RPMI8226 (cell line): ENCODE measurements at places on chromosomes 7 and 10.

DNA sequence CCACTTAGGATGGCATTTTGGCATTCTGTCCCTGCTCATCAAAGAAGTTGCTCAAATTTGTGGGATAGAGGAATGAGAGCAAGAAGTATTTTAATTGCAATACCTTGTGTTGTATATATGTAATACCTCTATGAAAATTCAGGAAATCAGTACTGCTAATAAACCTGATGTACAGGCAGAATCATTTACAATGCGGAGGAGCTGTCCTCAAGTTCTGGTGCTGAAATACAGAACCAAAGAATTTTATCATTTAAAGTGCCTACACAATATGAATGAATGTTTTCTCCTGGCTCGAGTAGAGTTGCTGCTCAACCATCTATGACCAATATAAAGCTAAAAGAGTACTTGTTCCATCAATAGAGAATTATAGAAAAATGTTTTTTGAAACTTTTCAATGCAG lies 305.8 kb downstream of the PLXNA4 start:
- DNase-seq = peak; percentile 31

DNA sequence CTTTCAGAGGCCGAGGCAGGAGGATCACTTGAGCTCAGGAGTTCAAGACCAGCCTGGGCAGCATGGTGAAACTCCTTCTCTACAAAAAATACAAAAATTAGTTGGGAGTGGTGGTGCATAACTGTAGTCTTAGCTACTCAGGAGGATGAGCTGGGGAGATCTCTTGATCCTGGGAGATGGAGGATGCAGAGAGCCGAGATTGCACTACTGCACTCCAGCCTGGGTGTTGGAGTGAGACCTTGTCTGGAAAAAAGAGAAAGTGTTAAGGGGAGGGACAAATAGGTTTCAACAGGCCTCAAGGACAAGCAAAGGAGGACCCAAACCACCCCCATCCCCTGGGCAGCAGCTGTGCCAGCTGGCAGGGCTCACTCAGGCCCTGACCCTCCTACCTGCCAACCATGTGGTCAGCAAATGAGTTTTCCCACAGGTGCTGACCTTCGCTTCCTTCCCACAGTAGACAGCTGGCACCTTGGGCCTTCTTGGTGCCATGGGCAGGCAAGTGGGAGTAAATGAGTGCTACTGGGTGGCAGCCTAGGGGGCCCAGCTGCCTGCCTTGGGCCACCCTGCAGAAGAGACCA lies 5.5 kb upstream of the PNLIPRP2 start:
- no peak for DNase-seq

- DNase-seq = no peak
Measured at GRCh38 chr10:3773460-3774017, 11.5 kb downstream of the KLF6 start.

GRCh38 chr7:14807507-14807906 lies 95.0 kb downstream of the DGKB start:
- DNase-seq = no peak

DNA sequence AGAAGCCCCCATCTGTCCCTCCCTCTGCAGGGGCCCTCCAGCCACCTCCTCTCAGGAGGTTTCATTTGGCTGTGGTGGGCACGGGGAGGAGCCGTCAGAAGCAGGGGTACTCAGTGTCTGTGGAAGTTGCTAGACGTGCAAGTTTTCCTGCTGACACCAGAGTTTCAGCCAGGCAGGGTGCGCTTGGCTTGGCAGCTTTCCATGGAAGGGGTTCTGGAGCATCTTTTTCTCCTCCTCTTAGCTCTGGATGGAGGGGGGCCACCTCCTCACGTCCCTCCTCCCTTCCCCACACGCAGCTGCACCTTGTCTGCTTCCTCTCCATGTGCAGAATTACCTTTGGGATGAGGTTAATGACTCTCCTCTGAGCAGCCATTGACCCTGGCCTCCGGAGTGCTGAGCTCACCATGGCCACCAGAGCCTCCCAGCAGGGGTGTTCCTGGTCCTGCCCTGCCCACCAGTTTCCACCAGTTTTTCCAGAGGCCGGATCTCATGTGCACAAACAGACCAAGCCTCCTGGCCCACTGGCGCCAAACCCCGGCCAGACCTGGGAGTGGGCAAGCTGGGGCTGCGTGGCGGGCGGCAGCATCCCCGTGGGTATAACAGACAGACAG lies 579.8 kb upstream of the FOXK1 start:
- DNase-seq = peak; percentile 83

GRCh38 chr10:1644191-1644711 lies 93.1 kb downstream of the ADARB2 start:
- DNase-seq = no peak

DNA sequence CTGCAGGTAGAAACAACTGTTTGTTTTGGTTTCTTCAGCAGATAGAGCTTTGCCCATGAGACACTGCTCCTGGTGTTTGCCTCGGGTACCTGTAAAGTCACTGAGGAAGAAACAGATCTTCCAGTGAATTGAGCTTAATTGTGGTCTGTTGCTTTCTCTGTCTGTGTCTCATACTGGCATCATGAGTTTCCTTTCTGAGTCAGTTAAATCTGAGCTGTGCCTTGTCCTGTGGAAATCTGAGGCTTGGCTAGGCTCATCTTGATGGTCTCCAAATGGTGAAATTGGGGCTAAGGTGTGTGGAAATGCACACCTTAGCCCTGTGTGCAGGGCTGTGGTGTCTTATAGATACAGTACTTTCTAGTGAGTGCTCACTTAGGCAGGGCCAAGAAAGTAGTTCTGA lies 67.4 kb downstream of the GBF1 start:
- no peak for DNase-seq

- DNase-seq = peak; percentile 79
Measured at GRCh38 chr7:148547951-148548350, 42.6 kb upstream of the C7orf33 start.

GRCh38 chr7:56019501-56019900 lies 31.7 kb downstream of the PSPH start:
- DNase-seq = no peak

- no peak for DNase-seq
Measured at GRCh38 chr7:27098578-27099451, 3.0 kb upstream of the HOXA1 start.

DNA sequence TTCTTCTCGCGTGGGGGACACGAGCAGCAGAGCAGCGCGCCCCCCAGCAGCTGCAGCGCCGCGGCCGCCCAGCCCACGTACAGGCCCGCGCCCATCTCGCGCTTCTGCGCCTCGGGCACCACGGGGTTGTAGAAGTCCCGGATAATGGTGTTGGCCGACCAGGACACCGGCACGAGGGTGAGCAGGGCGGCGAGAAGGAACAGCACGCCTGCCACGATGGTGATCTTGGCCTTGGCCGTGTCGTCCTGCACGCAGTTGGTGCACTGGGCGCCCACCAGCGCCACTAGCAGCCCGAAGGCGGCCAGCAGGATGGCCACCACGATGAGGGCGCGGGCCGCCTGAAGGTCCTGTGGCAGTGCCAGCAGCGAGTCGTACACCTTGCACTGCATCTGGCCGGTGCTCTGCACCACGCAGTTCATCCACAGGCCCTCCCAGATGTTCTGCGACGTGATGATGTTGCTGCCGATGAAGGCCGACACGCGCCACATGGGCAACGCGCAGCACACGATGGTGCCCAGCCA lies 529 bp downstream of the CLDN3 start:
- DNase-seq = no peak

DNA sequence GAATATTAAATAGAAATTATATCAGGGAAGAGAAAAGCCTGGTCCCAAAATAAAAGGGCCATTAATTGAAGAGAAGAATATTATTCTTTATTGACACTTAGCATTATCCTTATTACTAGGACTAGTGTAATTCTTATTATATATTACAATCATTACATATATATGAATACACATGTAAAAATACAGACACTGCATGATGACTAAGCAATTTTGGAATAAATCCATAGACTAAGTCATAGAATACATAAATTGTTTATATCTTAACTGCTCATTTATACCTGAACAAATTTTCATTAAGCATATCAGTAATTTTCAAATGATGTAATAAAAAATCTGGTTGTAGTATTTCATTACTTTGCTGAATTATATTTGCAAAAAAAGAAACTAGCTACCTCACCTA lies 29.7 kb upstream of the SLC13A1 start:
- DNase-seq = no peak

DNA sequence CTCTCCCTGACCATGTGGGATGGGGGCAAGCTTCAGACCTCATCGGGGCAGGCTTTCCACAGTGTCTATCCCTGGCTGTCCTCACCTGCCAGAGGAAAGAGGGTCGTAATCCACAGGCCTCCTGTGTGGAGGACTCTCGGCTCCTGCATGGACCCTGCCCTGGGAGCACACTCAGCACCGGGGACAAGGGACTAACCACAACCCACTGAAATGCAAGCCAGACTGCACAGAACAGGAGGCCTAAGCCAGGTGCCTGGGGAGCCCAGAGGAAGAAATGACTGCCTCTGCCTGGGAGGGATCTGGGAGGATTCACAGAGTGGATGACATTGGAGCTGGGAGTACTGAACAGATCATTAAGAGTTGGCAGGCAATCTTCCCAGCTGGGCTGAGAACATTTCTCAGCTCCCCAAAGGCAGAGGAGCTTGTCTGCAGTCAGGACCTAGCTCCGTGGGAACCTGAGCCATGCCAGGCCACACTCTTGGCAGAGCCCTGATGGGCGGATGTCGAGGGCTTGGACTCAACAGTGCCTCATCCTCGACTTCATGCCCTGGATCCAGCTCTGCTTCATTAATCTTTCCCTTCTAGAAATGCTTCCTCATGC lies 213.4 kb downstream of the USP6NL start:
- no peak for DNase-seq

- peak; percentile 68 for DNase-seq
Measured at GRCh38 chr10:110504111-110504735, 6.5 kb downstream of the DUSP5 start.

- DNase-seq = peak; percentile 61
Measured at GRCh38 chr7:135147341-135147898, 452 bp upstream of the TMEM140 start.

- no peak for DNase-seq
Measured at GRCh38 chr10:105210546-105210945, 569.5 kb downstream of the SORCS3 start.

DNA sequence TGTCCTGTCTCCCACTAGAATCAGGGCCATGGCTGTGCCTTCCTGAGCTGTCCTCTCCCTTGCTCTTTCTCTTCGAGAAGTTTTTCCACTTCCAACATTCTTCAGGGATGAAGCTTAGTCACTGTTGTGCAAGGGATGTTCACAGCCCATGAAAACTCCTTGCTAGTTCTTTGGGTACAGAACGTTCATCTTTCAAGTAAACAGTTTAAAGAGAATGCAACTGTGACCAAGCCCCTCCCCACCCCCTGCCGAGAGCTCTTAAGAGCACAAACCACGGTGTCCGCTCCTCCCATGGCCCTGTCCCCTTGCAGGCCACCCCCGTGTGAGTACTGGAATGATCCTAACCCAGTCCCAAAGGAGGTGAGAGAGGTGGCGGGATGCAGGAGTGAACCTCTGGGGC lies 161.1 kb upstream of the RHEB start:
- no peak for DNase-seq

DNA sequence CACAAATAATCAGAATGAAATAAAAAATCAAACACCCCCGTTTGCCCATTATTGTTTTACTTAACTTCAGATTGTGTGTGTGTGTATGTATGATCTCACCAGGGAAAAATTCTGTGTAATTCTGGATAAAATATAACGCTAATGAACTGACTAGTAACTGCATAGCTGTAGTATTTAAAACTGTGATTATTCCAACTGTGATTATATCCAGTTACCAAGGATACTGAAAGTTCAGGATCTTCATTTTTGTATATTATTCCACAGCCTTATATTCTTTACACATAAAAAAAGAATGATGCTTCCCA lies 2.9 kb downstream of the TWIST1 start:
- DNase-seq = no peak

GRCh38 chr10:3119796-3120459 lies 52.6 kb downstream of the PFKP start:
- DNase-seq = peak; percentile 19

DNA sequence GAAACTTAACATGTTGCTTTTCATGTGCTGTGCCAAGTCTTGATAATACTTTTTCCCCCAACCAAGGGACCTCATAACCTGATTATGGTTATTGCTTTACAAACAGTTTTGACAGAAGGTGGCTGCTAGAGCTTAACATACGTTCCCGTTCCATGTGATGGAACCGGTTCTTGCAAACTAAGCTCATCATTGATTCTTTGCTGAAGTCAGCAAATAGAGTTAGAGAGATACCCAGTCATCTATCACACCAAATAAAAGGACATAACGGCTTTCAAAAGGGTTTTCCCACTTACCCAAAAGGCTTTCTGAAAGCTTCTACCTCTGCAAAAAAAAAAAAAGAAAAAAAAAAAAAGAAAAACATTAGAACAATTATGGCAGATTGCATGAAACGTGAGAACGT lies 230.3 kb upstream of the MDFIC start:
- no peak for DNase-seq

- DNase-seq = no peak
Measured at GRCh38 chr7:159209429-159209828, 64.8 kb upstream of the VIPR2 start.

GRCh38 chr10:71523756-71524155 lies 127.0 kb downstream of the CDH23 start:
- no peak for DNase-seq

DNA sequence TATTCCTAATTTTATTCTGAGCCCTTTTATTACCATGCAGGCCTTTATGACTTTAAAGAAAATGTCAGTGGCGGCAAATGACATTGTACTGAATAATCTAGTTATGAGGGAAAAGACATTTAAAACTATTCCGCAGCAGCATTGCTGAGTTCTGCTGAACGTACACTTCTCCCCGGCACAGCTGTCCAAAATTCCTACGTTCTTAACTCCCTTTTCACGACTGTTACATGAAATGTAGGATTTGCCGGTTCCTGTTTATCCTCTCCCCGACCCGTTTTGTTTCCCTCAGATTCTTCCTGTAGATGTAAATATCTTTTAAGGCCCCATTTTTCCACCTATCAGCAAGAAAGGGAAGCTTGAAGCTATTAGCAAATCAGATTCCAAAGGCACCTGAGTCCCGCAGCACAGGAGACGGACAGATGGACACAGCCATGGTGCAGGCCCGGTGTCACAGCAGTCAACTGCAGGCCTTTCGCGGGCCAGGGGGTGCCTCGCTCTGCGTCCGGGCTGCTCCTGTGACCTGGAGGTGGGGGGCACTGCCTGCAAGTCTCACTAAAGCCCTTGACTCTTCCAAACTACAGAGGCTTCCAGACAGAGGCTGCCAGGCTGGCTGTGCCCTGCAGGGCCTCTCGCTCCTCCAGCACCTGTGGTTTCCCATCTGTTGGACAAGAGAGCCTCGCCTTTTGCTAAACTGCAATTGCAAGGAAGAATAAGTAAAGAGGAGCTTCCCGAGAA lies 485.0 kb upstream of the MGMT start:
- DNase-seq = no peak
